Activated CD8-positive, alpha-beta memory T cell treated with anti-CD3 and anti-CD28 coated beads, Interleukin-2, amount 10 ng/mL, durations not matched to agents 7 days and 5 days (primary cell): ENCODE measurements at places on chromosomes 2 and 18.

DNA sequence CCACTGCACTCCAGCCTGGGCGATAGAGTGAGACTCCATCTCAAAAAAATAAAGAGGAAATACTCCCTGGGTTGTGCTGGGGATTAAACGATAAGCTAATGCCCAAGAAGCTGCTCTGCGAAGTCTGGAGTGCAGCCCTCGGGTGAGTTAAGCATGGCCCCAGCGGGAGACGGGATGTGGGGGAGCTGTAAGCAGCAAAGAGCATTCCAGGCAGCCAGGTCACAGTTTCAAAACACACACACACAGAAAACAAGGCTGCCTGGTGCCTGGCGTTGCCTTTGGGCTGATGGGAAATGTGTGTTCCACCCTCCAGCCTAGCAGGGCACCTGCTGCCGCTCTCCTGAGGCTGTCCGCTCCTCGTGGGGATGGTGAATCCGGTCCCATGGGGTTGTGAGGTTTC is 24.1 kb downstream of the ODC1 start:
- H3K27me3 ChIP-seq: no peaks in the 10 kb centered on the region
- H3K27ac ChIP-seq: no peak overlapping the region
- no peak overlapping the region for H3K4me3 ChIP-seq
- no peak for DNase-seq
- H3K4me1 ChIP-seq: no peaks in the 10 kb centered on the region

DNA sequence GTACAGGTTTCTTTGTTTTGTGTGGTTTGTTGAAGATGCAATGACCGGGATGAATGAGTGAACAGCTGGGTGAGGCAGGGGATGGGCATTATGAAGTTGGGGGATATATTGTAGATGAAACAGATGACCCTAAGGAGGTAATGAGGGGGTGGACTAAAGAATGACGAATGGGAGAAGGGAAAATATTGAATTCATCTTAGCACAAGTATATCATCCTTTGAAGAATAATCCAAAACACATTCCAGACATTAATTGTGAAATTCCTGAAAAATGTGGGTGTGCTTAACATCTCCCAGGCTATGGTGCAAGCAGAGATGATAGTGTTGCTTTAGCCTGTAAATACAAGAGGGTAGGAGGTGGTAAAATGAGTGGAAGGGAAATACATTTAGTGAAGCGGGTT is 5.8 kb downstream of the CRIM1 start:
- H3K27ac ChIP-seq: no peak overlapping the region
- H3K4me1 ChIP-seq: peaks cover 19% of the 10 kb centered on the region
- no peak for DNase-seq
- H3K4me3 ChIP-seq: no peak overlapping the region
- H3K36me3 ChIP-seq: no peaks in the 10 kb centered on the region

DNA sequence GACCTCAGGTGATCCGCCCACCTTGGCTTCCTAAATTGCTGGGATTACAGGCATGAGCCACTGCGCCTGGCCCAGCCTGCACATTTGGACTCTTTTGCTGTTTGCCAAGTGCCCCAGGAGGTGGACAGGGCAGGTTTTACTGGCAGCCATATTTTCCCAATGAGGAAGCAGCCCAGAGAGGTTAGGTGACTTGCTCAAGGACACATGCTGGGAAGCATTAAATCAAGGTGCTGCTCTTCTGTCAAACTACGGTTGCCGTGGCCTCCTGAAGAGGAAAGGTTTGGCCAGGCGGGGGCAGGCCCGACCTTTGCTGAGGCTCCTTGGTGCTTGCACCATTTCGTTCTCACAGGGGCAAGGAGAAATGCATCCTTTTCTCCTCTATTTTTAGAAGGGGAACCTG is 44.0 kb downstream of the DNMT3A start:
- H3K27me3 ChIP-seq: no peaks in the 10 kb centered on the region
- no peak overlapping the region for H3K4me3 ChIP-seq
- H3K36me3 ChIP-seq: peaks cover 22% of the 10 kb centered on the region

GRCh38 chr2:83725735-83726134 is 733.3 kb downstream of the SUCLG1 start:
- no peaks in the 10 kb centered on the region for H3K4me1 ChIP-seq
- no peaks in the 10 kb centered on the region for H3K27me3 ChIP-seq
- no peaks in the 10 kb centered on the region for H3K36me3 ChIP-seq
- DNase-seq: no peak
- H3K4me3 ChIP-seq: no peak overlapping the region
- H3K27ac ChIP-seq: no peak overlapping the region

DNA sequence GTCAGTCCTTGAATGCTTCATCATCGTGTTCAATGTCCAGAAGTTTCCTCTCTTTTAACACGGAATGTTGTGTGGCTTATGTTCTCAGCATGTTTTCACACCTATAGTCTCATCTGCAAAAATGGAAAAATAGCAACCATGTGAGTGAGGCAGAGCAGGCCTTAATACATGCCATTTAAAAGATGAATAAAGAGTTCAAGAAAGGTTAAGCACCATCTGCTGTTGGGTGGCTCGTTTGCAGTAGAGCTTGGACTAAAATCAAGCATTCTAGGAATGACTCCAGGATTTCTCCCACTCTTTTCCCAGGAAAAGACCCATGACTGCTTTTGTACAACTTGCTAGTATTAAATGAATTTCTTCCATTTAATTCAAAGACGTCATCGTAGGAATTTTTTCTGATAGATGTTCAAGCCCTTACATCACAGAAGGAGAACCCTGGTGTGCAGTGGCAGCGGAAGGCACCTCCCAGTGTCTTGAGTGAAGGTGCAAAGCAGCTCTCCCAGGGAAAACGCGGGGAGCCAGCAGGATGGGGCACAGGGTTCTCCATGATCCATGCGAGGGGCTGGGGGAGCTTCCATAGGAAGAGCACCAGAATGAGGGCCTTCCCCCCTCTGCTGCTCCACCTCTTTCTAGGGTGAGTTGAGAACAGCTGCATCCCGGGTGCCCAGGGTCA is 9.6 kb downstream of the DCDC2C start:
- DNase-seq: no peak
- no peak overlapping the region for H3K4me3 ChIP-seq
- H3K4me1 ChIP-seq: no peaks in the 10 kb centered on the region
- peaks cover 2% of the 10 kb centered on the region for H3K27me3 ChIP-seq

GRCh38 chr2:41998186-41999127 is 49.4 kb upstream of the PKDCC start:
- H3K36me3 ChIP-seq: no peaks in the 10 kb centered on the region
- no peaks in the 10 kb centered on the region for H3K4me1 ChIP-seq
- no peak overlapping the region for H3K27ac ChIP-seq
